Stimulated activated CD4-positive, alpha-beta T cell treated with anti-CD3 and anti-CD28 coated beads, Interleukin-1b, Interleukin-23, amount 100 ng/mL, for 24 hours (primary cell): ENCODE measurements at places on chromosomes 7 and 10.

GRCh38 chr7:116111475-116111874 is 80.9 kb upstream of the TFEC start:
- no peak for DNase-seq

DNA sequence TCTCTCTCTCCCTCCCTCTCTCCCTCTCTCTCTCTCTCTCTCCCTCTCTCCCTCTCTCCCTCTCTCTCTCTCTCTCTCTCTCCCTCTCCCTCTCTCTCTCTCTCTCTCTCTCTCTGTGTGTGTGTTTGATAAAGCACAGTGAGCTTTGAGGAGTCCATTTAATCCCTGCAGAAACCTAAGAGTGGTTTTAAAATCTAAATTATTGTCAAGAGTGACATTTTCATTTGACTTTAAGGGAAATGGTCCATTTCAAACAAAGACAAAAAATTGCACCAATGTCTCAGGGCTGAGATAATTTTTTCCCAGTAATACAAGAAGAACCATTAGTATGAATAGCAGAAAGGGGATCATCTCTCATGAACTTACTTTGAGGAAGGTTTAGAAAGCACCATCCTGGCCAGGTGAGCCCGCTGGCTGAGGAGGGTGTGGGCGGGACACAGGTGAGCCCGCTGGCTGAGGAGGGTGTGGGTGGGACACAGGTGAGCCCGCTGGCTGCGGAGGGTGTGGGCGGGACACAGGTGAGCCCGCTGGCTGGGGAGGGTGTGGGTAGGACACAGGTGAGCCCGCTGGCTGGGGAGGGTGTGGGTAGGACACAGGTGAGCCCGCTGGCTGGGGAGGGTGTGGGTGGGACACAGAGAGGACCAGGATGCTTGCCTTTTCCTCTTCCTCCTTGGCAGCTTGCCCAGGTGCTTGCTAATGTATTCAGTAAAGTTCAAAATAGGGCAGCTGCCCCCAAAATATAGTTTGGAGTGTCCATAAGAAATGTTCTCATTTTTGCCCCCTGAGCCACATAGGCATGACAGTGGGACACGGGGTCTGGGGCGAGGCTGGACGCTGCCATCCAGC is 125.0 kb downstream of the DNAJB6 start:
- DNase-seq: no peak

DNA sequence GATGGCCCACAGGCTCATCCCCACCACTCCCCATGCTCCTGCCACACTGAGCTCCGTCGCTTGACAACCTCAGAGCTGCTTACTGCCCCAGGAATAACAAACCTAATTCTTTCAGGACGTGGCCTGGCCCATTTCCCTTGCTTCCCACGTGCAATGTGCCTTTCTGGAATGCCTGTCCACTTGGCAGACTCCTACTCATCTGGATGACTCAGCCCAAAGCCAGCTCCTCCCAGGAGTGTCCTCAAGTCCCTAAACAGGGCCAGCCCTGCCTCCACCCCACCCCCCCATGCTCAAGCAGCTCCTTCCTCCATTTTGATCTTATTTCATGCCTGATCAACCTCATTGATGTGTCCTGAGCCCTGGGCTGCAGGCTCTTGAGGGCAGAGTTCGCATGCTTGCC is 164.9 kb upstream of the RNF32 start:
- no peak for DNase-seq

DNA sequence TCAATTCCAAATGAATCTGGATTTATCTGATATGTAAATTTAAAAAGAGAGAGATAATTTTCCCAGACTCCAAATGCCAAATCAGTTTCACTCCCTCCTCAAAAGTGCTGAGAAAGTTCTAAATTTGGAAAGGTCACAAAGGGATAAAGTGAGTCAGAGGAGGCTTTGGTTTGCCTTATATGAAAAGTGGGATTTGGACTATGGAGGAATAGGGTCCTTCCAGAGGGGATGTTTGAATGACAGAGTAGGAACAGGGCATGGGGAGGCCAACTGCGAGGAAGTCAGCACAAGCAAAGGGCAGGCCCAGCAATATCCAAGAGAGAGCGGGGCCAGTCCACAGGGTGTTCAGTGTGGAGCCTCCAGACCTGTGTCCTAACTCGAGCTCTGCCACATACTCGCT is 9.8 kb upstream of the FAS start:
- DNase-seq: no peak

DNA sequence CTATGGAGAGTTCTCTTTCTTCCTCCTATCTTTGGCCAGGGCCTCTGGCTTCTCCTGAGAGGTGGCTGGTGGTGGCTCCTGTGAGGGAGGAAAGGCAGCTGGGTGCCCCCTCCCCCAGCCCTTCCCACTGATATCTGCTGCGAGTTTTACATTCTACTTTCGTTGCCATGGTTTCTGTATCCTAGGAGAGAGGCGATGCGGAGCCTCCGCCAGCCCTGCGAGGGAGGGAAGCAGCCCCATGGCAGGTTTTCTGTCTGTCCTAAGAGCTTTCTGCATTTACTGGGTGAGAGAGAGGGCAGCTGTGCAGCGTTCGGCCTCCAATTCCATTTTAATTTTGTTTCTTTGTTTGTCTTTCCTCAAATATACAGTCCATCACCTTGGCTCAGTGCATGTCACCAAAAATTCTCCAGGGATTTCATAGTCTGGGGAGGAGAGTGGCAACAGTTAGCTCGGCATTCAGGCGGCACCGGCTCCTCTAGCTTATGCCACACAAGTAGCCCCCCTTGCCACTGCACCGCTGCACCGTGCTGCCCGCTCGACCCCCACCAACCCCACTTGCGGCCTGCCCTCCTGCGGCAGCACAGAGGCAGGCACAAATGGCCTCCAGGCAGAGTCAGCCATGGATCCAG is 20.4 kb downstream of the DNAJB12 start:
- no peak for DNase-seq

- DNase-seq: no peak
Measured at GRCh38 chr7:121505021-121505420, 108.9 kb upstream of the FAM3C start.

DNA sequence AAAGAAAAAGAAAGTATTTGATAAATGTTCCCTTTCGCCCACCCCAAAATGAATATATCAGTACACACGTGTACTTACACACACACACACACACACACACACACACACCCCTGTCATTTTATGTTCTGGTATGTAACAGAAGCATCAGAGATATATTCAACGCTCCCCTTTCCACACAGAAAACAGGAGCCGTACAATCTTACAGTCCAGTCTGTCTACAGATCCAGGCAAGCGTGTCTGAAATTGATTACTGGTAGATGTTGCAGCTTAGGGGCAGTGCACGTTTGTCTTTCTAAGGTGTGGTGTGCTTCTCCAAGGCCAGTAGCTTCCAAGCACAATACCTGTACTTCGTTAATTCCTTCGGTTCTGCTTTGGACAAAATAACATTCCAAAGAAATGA is 143.7 kb upstream of the RNF32 start:
- DNase-seq: no peak

DNA sequence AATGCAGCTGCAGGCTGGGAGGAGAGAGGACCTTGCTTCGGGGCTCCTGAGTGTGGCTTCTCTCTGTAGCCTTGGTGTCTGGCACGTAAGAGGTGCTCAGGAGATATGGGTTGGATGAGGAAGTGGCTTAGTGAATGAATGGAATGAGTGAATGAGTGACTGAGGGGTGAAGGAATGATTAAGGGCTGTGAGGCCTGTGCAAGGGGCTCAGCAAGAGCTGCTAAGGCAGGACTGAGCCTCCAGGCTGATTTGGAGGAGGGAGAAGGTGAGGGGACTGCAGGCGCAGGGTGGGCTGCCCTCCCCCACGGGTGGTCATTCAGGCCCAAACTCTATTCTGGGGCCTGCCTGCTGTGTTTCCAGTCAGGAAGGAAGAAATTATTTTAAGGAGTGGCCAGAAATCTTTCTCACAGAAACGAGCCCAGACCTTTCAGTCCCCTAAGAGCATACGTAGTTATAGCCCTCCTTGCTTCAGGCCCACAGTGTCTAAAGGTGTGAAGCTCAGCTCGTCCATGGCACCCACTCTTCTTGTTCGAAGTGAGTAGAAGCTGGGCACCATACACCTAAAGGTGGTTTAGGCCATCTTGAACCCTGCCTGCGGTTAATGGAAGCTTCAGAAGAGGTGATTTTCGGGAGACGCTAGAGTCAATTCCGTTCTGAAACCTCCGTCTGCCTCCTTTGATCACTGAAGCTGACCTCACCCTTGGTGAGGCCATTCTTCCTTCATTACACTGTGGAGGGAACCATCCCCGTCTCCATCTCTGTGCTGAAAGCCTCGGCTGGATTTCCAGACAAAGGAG is 49.5 kb upstream of the SAMD8 start:
- no peak for DNase-seq

DNA sequence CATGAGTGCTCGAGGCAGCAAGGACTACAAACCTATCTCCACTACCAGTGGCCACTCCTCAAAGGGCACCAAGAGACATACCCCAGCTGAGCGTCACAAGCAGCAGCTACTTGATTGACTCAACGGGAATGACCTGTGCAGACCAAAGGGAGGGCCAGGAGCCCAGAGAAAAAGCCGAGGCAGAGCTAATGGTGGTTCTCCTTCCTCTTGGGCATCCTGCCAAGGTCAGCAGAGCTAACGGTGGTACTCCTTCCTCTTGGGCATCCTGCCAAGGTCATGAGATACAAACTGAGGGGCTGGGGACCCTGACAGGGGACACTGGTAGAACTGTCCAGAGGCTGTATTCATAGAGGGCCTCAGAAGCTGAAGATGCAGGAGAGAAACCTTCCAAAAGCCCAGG is 60.4 kb downstream of the FAM53B start:
- DNase-seq: no peak

DNA sequence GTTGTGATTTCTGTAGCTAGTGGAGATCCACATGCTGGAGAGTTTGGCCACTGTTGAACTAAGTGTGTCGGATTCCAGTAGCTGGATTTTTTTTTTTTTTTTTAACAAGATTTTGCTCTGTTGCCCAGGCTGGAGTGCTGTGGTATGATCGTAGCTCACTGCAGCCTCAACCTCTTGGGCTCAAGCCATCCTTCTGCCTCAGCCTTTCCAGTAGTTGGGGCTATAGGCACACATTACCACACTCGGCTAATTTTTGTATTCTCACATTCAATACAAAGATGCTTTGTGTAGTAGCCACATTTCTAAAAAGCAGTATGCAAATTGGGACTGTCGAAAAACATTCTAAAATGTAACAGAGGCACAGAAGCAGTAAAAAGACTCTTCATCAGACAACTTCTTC is 63.5 kb downstream of the RABGEF1 start:
- no peak for DNase-seq

DNA sequence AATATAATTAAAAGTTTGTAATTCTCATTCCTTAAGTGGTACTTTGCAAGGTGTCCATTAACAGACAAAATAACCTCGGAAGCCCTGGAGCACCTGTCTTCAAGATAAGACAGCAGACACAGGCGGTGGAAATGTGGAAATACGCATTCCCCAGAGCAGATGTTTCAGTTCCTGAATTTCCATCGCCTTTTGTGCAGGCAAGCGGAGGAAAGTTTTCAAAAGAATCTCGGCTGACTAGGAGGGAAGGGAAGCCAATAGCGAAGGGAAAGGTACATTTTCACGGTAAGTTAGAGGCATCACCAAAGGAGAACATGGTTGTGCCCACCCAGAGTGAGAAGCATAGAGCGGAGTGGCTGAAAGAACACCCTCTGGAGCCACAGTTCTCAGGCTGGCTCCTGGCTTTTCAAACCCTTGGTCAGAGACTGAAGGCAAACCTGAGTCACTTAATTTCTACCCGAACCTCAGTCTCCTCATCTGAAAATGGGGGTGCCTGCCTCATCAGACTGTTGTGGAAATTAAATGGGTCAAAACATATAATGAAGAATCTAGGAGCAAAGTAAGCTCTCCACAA is 13.6 kb downstream of the CPA1 start:
- no peak for DNase-seq

- DNase-seq: no peak
Measured at GRCh38 chr7:43869867-43870240, 537 bp upstream of the MRPS24 start.
